NCI-H345 (cell line): ENCODE measurements at places on chromosomes 5 and 9.

- DNase-seq: no peak
Observed at GRCh38 chr5:55993731-55994494, 850 bp downstream of the IL6ST start.

DNA sequence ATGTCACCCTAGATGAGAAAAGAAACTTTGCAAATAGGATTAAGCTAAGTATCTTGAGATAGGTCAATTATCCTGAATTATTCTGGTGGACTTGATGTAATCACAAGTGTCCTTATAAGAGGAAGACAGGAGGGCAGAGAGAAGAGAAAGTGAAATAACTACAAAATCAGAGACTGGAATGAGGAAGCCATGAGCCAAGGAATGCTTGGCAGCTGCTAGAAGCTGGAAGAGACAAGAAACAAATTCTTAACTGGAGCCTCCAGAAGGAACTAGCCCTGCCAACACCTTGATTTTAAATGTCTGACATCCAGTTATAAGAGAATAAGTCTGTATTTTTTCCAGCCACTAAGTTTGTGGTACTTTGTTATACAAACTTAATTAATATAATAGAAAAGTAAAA lies 480.0 kb downstream of the NR2F1-AS1 start:
- no peak for DNase-seq

DNA sequence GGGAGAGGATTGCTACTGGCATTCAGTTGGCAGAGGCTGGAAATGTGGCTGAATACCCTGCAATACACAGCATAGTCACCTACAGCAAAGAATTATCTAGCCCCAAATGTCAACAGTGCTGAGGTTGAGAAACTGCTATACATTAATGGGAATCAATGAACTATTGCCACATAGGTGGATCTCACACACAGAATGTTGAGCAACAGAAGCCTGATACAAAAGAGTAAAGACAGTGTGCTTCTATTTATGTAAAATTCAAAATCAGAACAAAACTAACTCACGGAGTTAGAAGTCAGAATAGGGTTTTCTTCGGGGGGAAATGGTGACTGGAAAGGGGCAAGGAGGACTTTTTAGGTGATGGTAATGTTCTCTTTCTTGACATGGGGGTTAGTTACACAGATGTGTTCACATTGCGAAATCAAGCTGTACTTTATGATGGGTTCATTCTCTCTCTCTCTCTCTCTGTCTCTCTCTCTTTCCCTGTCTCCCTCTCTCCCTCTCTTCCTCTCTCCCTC lies 45.7 kb upstream of the PANK3 start:
- no peak for DNase-seq

DNA sequence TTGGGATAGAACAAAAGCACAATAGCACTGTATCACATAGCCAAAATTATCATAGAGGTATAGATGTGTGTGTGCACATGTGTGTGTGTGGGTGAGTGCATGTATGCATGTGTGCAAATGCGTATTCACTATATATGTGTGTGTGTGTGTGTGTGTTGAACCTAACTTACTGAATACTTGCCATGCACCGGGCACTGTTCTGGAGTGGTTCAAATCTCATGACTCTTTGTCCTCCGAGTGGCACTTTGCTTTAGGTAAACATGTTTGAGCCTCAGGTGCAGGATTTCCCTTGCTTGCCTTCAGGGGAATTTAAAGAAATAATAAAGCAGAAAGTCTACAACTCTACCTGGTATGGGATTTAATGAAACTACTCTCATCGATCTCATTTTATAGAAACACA lies 183.5 kb upstream of the GDNF start:
- DNase-seq: peak; percentile 3

GRCh38 chr5:74762599-74762998 lies 4.3 kb downstream of the GFM2 start:
- DNase-seq: no peak

DNA sequence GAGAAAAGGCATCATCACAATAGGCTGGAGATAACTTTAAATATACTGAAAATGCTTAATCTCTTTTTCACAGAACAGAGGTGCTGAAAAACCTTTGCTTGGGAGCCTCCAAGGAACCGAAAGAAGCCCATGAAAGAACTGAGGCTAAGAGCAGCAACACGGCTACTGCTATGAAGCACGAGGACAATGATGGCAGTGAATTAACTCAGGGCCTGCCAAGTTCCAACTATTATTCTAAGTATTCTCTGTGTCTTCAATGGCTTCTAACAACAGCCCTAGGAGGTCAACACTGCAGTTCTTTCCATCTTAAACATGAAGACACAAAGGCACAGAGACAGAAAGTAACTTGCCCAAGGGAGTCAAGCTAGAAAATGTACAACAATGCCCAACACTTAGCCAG lies 293.0 kb upstream of the DAP start:
- no peak for DNase-seq

GRCh38 chr5:19853616-19854240 lies 134.3 kb downstream of the CDH18 start:
- DNase-seq: no peak

DNA sequence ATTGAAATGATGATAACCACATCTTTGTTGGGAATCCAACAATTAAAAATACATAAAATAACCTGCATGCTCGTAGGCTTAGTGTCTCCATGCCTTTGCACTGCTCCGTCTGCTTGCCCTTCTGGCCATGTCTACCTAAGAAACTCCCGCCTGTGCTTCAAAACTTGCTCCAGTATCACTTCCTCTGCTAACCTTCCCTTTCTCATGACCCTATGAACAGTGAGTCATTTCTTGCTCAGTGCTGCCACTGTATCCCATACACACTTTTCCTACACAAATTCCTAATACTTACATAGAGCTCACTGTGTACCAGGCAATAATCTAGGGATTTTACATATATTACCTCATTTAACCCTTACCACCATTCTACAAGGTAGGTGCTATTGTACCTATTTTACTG lies 33.5 kb downstream of the TMEM245 start:
- no peak for DNase-seq

GRCh38 chr5:149808264-149808982 lies 78.3 kb downstream of the PPARGC1B start:
- no peak for DNase-seq

GRCh38 chr9:37897665-37898064 lies 6.3 kb downstream of the SLC25A51 start:
- no peak for DNase-seq

DNA sequence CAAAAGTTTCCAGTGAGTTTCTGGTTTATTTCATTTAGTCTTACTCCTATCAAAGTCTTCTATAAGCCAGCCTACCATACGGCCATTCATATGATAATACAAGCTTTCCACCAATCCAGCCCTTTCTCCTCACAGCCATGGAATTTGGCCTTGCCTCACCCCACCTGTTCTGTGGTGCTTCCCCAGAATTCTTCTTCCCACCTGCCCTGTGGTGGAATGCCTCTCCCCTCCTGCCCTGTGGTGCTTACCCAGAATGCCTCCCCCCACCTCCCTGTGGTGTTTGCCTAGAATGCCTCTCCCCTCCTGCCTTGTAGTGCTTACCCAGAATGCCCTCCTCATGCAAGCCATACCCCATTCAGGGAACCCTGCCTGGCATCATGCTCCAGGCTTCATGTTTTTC lies 90.3 kb upstream of the APC start:
- DNase-seq: no peak

GRCh38 chr9:18472841-18473251 lies 1.1 kb upstream of the ADAMTSL1 start:
- DNase-seq: peak; percentile 32

GRCh38 chr5:89262030-89262429 lies 379.0 kb upstream of the MEF2C start:
- DNase-seq: no peak
